Pulmonary artery endothelial cell (primary cell): ENCODE measurements at places on chromosomes 3 and 15. TPM values are rescaled to one million over a fixed set of nuclear protein-coding genes. Genes with fewer than 3 reads are reported as not detected.

FOXL2NB gene
- 0.04 TPM in 1 of 2 replicates, not detected in the other for total RNA-seq

ZNF592 gene
- total RNA-seq: 3.9 and 4.0 TPM in 2 replicates

GOLGA6B gene
- not detected in 2 replicates for total RNA-seq

GABRB3 gene
- total RNA-seq: 0.07 and 0.59 TPM in 2 replicates

DGKG gene
- 0.07 and 0.42 TPM in 2 replicates for total RNA-seq

EEFSEC gene
- total RNA-seq: 4.5 and 4.8 TPM in 2 replicates

GMNC gene
- not detected in 2 replicates for total RNA-seq

GP9 gene
- not detected in 2 replicates for total RNA-seq

ACAN gene
- total RNA-seq: under 0.01 TPM in 1 of 2 replicates, not detected in the other

IQCH gene
- 1.4 and 2.2 TPM in 2 replicates for total RNA-seq

SLC35A5 gene
- 27.0 and 46.1 TPM in 2 replicates for total RNA-seq

ALDH1L1 gene
- total RNA-seq: not detected in 2 replicates

CSTA gene
- not detected in 2 replicates for total RNA-seq

HDGFL3 gene
- total RNA-seq: 86.5 and 88.7 TPM in 2 replicates

GP5 gene
- 0.07 TPM in 2 replicates for total RNA-seq

SLC2A2 gene
- total RNA-seq: not detected in 2 replicates

SCG3 gene
- total RNA-seq: not detected in 2 replicates

C3orf70 gene
- 0.42 and 0.99 TPM in 2 replicates for total RNA-seq

NLGN1 gene
- total RNA-seq: 37.5 and 49.3 TPM in 2 replicates

LRRC31 gene
- total RNA-seq: not detected in 2 replicates

PLCB2 gene
- total RNA-seq: 0.56 and 7.1 TPM in 2 replicates

NEK11 gene
- 2.1 and 2.2 TPM in 2 replicates for total RNA-seq

PPP1R14D gene
- total RNA-seq: not detected in 2 replicates

SLC26A6 gene
- 10.6 and 17.3 TPM in 2 replicates for total RNA-seq

MUC20 gene
- total RNA-seq: 0.20 TPM in 1 of 2 replicates, not detected in the other

MB21D2 gene
- total RNA-seq: 9.8 and 11.7 TPM in 2 replicates

LINGO1 gene
- total RNA-seq: 0.04 TPM in 1 of 2 replicates, not detected in the other

APEH gene
- total RNA-seq: 104 and 128 TPM in 2 replicates

ZNF660 gene
- 0.59 and 2.4 TPM in 2 replicates for total RNA-seq

LRTM1 gene
- not detected in 2 replicates for total RNA-seq

CCDC33 gene
- total RNA-seq: not detected in 2 replicates

DPPA2 gene
- not detected in 2 replicates for total RNA-seq

GOLGA8J gene
- 0.11 TPM in 1 of 2 replicates, not detected in the other for total RNA-seq

CFAP20DC gene
- total RNA-seq: 1.1 and 2.3 TPM in 2 replicates

CASR gene
- not detected in 2 replicates for total RNA-seq

ATP8B4 gene
- total RNA-seq: not detected in 2 replicates

PLS1 gene
- 3.4 TPM in 2 replicates for total RNA-seq

GPR176 gene
- 78.3 and 84.3 TPM in 2 replicates for total RNA-seq

ROPN1 gene
- not detected in 2 replicates for total RNA-seq

AADACL2 gene
- not detected in 2 replicates for total RNA-seq

IL17RD gene
- total RNA-seq: 1.5 and 1.8 TPM in 2 replicates

CCDC54 gene
- total RNA-seq: not detected in 2 replicates

FOXB1 gene
- total RNA-seq: not detected in 2 replicates

CCK gene
- not detected in 2 replicates for total RNA-seq

OIP5 gene
- 7.3 and 13.2 TPM in 2 replicates for total RNA-seq

GOLGA6A gene
- total RNA-seq: not detected in 2 replicates
